ENCODE measurements at places on chromosomes 6 and 20.

DNA sequence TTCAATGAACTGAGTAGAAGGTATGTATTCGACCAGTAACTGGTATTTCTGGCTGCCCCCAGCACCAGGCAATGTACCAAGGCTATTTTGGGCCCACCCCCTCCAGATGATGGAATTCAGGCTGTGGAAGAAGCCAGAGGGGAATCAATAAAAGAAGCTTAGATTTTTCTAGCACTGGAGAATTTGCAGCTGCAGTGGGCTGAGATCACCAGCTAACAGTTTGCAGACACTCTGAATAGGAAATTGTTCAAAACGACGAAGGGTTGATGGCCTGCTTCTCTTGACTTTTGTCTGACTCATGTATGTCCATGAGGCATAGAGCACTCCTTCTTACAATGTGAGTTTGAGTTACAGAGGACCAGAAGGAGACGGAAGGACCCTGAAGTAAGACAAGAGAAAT, 32.4 kb upstream of the FBXO9 start:
- no peak for DNase-seq

- DNase-seq = no peak
Observed at GRCh38 chr6:116221911-116222310, 32.0 kb downstream of the TSPYL4 start.

DNA sequence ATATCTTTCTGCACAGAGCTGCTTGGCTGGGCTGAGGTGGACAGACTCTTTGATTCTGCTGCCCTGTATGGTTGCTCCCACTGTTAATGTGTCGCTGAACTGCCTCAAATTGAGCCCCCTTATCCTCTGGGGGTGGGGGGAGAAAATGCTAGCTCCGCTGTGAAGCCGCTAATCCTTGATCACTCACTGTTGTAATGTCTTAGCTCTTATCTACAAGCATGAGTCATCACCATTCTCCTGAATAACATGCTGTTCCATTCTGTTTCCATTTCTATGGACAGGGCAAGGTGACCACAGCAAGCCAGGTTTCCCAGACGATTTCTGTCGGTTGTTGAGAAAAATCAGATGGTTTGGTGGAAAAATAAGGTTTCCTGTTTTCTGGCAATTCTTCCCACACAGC, 218.4 kb upstream of the GGTLC1 start:
- no peak for DNase-seq

DNA sequence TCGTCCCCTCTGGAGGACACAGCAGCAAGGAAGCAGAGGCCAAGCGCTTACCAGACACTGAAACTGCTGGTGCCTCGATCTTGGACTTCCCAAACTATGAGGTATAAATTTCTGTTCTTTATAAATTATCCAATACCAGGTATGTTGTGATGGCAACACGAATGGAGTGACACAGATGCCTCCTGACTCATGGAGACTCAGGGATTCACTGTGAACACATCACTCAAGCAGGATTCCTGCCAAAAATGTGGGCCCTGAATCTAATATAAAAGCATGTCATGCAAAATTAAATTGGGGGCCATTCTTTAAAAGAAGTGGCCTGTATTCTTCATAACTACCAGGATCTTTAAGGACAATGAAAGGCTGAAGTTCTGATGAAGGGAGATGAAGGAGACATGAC, 52.5 kb upstream of the SLC22A23 start:
- no peak for DNase-seq

DNA sequence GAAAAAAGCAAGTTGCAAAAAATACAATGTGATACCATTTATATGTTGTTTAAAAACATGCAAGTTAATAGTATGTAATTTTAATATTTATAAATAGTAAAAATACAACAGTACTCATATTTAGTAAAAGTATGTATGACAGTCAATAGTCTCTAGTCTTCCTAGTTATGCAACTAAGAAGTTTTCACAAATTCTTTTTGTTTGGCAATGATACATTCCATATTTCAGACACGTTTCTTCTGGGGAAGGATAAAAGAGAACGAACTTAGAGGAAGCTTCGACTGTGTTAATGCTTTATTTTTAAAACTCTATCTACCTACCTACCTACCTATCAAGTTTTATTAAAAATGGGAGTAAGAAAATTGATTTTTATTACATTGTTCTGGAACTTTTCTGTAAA, 77.7 kb downstream of the UBE3D start:
- DNase-seq = no peak

DNA sequence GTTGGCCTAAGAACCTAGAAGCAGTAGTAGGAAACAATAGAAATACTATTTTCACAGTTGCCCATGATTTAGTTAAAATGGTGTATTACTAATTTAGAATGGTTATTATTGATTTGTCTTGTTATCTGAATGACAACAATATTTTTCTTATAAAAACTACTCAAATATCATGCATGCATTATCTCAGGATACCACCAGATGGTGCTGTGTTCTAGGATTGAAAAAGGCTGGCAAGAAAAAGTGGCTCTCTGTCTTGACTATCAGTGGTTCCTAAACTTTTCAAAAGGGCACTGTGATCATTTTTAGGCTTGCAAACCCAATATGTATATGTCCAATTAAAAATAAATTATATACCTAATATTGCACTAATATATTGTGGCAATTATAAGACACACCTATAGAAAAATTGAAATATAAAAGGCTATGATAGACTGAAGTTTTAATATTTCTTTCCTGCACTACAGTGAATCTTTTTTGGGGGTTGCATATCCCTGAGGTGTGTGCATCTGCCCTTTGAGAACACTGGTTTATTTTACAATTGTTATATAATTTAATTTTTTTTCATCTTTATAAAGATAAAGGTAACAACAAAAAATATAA, 131.7 kb upstream of the MLIP start:
- no peak for DNase-seq

DNA sequence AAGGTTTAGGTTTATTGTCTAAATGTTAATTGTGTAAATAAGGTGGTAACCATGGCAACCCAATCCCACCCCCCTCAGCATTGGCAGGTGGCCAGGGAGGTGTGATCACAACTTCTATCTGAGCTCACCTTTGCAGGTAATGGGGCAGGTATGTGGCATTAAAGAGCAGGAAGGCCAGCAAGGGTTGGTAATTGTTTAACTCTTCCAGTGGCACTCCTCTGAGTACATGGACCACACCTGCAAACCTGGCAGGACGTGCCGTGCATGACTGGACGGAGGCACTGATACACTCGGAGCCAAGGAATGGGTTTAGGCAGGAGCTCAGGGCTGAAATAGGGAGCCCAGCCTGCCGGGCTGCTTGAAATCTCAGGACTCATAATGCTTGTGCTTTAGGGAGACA, 107.0 kb upstream of the BMP2 start:
- no peak for DNase-seq

DNA sequence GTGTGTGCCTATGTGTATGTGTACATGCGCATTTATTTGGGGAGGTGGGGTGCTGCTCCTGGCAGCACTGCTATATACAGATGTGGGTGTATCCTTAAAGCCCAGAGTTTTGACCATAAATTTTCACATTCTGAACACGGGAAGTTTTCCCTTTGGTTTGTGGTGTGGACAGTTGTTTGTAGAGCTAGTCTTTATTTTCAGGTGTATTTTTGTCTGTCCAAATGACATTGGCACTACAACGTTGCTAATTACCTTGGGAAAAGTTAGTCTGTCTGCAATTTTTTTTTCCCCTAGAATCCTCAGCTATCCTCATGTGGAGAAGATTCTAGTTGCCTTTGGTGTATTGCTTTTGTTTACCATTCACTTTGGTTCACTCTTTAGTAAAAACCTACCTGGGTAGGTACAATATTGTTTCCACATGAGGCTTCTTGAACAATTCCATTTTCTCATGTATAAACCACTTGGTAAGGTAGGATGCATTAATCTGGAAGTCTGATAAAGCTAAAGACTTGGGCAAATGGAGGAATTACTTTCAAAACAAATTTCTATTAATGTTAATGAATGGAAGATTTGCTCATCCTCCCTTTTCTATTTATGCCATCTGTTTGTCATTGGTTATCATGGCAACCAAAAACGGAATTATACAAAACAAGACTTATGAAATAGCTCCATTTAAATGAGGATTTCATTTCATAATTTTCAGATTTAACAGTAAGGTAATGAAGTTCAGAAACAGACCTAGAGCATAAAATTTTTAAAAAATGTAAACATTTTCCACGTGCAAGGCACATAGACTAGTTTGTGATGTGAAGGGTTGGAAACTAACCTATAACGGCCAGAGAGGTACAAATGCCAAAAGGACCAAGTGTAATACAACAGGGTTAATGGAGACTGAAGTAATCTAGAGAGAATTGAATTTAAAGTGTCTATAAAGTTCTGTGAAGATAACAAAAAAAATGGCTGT, 3.9 kb downstream of the CCN2 start:
- DNase-seq = no peak

DNA sequence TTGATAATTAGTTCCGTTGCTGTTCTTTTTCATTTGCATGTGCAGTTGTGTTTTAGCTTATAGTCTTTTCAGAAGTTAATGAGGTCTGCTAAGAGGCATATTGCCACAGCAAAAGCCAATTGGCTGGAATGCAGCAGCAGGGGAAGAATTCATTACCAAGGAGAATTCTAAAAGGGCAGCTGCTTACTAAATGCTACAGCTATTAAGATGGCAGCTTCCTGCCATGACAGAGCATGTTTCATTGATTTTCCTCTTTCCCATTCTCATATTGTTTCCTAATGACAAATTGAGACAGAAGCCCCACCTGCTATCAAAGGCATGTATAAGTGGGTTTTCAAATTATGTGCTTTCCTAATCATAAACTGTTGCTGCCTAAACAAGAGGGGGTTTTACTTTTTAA, 66.6 kb downstream of the CLVS2 start:
- DNase-seq = no peak

- DNase-seq = no peak
Observed at GRCh38 chr6:135449246-135449645, 48.3 kb downstream of the AHI1 start.

DNA sequence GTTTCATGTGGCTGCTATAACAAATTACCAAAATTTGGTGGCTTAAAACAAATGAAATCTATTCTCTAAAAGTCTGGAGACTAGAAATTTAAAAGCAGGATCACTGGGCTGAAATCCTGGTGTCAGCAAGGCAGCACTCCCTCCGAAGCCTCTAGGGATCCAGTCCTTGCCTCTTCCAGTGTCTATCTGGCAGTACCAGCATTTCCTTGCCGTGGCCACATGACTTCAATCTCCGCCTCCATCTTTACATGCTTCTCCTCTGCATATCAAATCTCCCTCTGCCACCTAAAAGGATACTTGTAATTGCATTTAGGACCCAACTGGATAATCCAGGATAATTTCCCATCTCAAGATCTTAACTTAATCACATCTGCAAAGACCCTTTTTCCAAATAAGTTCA, 30.2 kb downstream of the ARHGAP18 start:
- no peak for DNase-seq

DNA sequence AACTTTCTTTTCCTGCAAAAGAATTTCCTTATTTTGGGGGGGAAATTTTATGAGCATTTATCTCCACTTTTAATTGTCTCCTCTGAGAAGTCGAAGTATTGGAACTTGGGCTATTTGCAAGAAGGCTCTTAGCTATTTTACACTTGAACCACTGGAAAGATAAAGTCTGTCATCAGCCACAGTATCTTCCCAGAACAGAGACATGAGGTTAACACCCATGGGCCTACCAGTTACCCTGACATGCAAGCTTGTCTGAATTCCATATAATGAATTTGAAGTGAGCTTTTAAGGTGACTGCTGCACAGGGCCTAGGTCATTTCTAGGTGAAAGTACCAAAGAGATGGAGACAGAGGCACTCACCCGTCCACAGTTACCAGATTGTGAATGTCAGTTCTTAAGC, 193.1 kb downstream of the SIM1 start:
- DNase-seq = no peak

DNA sequence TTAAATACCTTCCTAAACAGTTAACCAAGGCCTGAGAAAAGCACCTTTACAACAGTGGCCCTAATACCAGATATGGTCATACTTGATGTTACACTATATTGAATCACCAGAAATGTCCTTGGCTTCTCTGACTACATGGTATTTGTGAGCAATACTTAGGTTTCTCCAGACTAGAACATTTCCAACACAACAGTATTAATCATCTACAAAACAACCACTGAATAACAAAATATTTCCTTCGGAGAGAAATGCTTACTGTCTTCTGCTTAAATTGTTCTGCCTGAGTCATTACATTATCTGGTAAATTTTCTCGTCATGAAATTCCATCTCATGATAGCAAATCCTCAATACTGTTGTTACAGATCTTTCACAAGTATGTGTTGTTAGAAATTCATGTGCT, 252.9 kb upstream of the RUNX2 start:
- DNase-seq = no peak

DNA sequence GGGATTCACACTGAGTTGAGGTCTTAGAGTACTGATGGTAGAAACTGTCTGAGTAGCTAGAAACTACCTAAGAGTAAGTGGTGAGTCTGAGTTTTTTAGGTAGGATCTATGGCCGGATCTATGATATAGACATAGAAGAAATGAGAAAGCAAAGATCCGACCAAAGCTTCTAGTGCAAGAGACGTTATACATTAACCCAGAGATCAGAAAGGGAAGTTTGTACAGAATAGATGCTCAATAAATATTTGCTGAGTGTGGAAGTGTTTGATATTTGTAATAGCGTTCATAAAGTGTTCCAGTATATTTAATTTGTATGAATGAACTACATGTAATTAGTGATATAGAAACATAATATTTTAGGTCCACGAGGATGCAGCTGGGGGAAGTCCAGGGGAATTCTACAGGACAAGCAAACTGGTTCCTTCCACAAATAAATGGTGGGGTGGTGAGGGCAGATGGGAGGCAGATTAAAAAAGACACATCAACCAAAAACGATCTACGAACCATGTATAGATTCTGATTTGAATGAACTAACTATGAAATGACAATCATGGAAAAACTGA, 31.9 kb upstream of the JARID2 start:
- DNase-seq = peak; percentile 31

DNA sequence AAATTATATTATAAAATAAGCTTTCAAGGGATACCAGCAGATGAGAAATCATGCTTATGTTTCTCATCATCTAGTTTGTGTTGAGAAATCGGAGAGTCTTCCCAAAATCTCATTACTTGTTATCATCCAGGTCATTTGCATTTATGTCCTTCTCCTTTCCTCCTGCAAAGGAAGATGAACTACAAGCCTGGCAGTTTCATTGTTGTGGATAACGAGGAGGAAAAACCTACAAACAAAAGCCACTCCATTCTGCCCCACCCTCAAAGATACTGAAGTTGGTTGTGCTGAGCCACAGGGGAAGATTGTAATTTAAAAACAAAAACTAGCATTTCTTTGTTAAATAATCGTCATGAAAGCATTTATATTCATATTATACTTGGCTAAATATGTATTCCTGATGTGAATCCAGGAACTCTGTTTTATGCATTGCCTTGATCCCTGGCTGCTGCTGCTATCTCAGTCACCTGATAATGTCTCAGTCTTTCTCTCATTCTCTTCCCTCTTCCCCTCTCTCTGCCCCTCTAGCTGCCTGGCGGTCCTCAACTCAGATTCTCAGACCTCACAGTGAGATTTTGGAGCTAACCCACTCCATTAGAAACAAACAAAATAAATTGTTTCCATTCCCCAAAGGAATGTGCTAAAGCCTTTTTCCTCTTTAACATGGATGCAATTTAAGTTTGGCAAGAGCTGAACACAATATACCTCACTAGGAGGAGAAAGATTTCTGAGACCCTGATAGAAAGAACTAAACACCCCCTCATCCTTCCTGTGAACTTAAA, 185.3 kb downstream of the ADAT2 start:
- no peak for DNase-seq
